CD4-positive, alpha-beta T cell treated with Interleukin-6 for 4 hours (primary cell): ENCODE measurements at places on chromosomes 2 and 18.

DNA sequence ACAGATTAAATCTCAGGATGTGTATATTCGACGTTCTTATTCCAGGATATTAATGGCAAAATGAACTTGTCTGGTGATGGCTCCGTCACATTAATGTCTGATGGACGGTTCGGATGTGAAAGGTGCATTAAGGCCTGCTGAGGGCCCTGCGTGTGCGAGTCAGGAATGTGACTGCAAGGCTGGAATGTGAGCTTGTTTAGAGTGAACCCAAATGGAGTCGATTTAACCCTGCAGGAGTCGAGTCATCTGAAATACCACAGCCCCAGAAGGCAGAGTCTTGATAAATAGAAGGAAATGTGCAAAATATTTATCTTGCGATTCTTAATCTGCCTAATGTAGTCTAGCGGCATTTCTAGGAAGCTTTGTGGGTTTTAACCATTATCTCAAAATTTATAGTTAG lies 44.3 kb downstream of the RDH14 start:
- no peak for DNase-seq

DNA sequence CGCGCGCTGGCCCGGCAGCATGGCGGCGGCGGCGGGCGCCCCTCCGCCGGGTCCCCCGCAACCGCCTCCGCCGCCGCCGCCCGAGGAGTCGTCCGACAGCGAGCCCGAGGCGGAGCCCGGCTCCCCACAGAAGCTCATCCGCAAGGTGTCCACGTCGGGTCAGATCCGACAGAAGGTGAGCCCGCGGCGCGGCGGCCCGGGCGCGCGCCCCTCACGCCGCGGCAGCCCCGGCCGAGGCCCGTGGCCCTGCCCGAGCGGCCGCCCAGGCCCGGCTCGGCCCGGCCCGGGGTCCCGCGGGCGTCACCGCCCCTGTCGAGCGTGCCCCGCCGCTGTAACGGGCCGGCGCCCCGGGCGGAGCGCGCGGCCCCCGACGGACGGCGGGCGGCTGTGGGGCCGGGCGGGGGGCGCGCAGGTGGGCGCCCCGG lies 218 bp downstream of the DGKD start:
- no peak for DNase-seq

GRCh38 chr2:175143191-175143590 lies 24.8 kb downstream of the ATF2 start:
- no peak for DNase-seq

- DNase-seq = no peak
Observed at GRCh38 chr18:25109484-25109883, 242.5 kb downstream of the ZNF521 start.
